ENCODE measurements at places on chromosomes 3 and 15. TPM values are rescaled to one million over a fixed set of nuclear protein-coding genes. Genes with fewer than 3 reads are reported as not detected.

DNA sequence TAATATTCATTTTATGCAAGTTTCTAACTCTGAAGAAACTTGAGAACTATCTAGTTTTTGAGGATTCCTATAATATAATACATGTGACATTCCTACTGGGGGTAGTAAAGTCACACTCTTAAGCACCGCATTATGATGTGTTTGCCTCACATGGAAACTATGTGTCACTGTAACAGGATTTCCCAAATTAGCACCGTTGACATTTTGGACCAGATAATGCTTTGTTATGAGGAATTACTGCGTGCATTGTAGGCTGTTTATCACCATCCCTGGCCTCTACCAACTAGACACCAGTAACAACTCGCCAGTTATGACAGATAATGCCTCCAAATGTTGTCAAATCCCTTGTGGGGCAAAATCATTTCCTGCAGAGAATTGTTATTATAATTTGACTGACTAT lies 267.8 kb downstream of the RAP2B start:
- no peak for DNase-seq
- no peaks in the 10 kb centered on the region for H3K27me3 ChIP-seq
- H3K4me1 ChIP-seq = no peaks in the 10 kb centered on the region
- H3K36me3 ChIP-seq = no peaks in the 10 kb centered on the region
- H3K4me3 ChIP-seq = no peak overlapping the region

- H3K4me3 ChIP-seq = no peak overlapping the region
- no peak overlapping the region for H3K27ac ChIP-seq
- H3K27me3 ChIP-seq = no peaks in the 10 kb centered on the region
- H3K4me1 ChIP-seq = no peaks in the 10 kb centered on the region
Measured at GRCh38 chr15:43212299-43212698, 8.5 kb downstream of the EPB42 start.

DNA sequence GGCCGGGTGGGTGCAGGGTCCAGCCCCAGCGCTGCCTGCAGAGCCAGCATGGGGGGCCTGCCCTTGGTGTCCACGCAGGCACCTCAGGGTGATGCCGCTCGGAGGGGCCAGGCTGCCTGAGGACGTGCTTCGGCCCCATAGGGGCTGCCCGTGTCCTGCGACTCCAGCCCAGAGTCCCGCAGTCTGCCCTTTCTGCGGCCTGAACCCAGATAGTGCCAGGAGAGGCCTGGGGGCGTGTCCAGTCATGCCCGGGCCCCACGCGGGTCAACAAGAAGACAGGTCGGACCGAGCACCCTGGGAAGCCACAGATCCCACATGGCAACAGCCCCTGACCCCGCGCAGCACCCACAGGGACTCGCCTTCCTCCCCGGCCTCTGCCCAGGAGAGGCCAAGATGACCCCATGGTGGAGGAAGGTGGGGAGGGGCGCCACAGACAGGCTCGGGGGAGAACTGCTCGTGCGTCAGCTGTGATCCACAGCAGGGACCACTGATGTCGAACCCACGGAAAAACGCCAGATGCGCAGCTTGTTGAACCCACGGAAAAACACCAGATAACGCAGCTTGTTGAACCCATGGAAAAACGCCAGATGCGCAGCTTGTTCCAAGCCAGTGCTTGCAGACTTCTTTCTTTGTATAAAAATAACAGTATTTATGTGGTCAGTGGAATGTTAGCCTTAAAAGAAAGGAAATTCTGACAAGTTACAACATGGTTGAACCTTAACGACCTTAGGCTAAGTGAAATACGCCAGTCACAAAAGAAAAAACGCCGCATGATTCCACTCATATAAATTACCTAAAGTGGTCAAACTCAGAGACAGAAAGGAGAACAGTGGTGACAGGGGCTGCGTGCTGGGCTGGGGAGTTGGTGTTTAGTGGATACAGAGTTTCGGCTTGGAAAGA lies 28.5 kb downstream of the CYFIP1 start:
- no peaks in the 10 kb centered on the region for H3K27me3 ChIP-seq
- H3K4me1 ChIP-seq = peaks cover 15% of the 10 kb centered on the region
- no peak for DNase-seq

DNA sequence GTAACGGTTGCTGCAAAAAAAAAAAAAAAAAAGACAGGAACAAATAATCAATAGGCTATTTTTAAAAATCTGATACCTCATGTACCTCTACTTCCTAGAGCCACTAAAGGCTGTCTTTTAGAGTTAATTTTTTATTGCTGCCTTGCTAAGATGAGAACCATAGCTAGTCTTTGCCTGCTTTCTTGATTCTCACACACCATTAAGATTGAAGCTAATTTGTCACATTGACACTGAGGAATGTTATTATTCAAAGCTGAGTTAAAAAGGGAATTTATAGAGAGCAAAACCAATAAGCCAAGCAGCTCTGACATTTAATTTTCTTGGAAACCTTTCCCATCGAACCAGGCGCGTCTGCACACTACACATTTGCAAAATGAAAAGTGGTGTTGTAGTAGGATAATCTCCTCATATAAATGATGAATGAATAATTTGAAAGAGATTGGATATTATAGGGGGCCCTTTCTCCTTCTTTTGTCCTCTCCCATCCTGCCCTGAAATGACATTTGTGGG lies 149.7 kb downstream of the TMEM108 start:
- no peaks in the 10 kb centered on the region for H3K36me3 ChIP-seq
- H3K27me3 ChIP-seq = no peaks in the 10 kb centered on the region
- no peak overlapping the region for H3K4me3 ChIP-seq
- no peaks in the 10 kb centered on the region for H3K4me1 ChIP-seq
- no peak for DNase-seq
- no peak overlapping the region for H3K27ac ChIP-seq

GRCh38 chr3:23876923-23877322 lies 39.9 kb downstream of the NKIRAS1 start:
- H3K4me3 ChIP-seq = no peak overlapping the region
- no peaks in the 10 kb centered on the region for H3K27me3 ChIP-seq
- H3K4me1 ChIP-seq = peaks cover 2% of the 10 kb centered on the region
- DNase-seq = no peak
- H3K27ac ChIP-seq = no peak overlapping the region

DNA sequence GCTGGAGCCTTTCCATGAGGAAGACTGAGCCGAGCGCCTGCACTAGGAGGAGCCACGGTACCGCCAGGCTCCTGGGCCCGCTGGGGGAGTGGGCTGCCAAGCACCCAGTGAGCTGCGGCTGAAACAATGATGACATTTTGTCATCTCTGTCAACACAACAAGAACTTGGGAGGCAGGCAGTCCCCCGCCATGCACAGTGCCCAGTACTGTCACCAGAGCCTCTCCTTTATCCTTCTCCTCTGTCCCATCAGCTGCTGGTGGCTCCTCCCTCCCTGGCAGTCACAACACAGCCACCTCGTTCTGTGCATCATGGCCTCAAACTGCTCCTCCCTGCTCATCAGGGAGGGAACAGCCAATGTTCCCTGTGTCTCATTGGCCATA lies 34.0 kb upstream of the PCSK6 start:
- no peak overlapping the region for H3K4me3 ChIP-seq
- H3K27me3 ChIP-seq = no peaks in the 10 kb centered on the region
- H3K4me1 ChIP-seq = peaks cover 4% of the 10 kb centered on the region
- no peaks in the 10 kb centered on the region for H3K36me3 ChIP-seq

GRCh38 chr3:36557021-36557707 lies 176.9 kb downstream of the STAC start:
- peaks cover 3% of the 10 kb centered on the region for H3K27me3 ChIP-seq
- H3K4me3 ChIP-seq = no peak overlapping the region
- no peak overlapping the region for H3K27ac ChIP-seq
- no peaks in the 10 kb centered on the region for H3K4me1 ChIP-seq
- H3K36me3 ChIP-seq = no peaks in the 10 kb centered on the region
- DNase-seq = no peak

- no peak for DNase-seq
- H3K27ac ChIP-seq = no peak overlapping the region
- H3K4me1 ChIP-seq = no peaks in the 10 kb centered on the region
Measured at GRCh38 chr3:144491333-144491732, 519.7 kb downstream of the DIPK2A start.

DNA sequence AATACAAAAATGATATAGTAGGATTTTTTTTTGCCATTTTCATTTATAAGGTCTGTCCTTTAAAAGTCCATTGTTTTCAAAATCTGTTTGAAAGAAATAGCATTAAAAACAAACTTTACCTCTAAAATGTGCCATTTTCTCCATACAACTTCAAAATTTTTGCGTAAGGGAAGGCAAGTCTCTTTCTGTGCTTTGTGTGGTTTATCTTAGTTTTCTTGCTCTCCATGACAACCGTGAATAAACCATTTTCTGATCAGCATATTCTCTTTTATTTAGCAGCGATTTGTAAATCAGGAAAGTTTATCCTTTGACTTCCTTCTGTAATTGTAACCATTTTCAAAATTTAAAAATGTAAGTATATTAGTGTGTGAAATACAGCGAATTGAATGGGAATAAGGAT lies 147.9 kb upstream of the CGNL1 start:
- no peak overlapping the region for H3K27ac ChIP-seq
- H3K27me3 ChIP-seq = no peaks in the 10 kb centered on the region
- no peaks in the 10 kb centered on the region for H3K4me1 ChIP-seq
- no peak overlapping the region for H3K4me3 ChIP-seq

- no peak overlapping the region for H3K4me3 ChIP-seq
- H3K27ac ChIP-seq = no peak overlapping the region
- H3K4me1 ChIP-seq = no peaks in the 10 kb centered on the region
Measured at GRCh38 chr3:46998121-46998851, 18.8 kb downstream of the NBEAL2 start.

- H3K27me3 ChIP-seq = no peaks in the 10 kb centered on the region
- no peak overlapping the region for H3K27ac ChIP-seq
- no peaks in the 10 kb centered on the region for H3K36me3 ChIP-seq
Measured at GRCh38 chr3:191338177-191338488, 7.8 kb upstream of the UTS2B start.

GRCh38 chr3:76683256-76683655 lies 356.6 kb upstream of the ROBO2 start:
- no peaks in the 10 kb centered on the region for H3K36me3 ChIP-seq
- no peaks in the 10 kb centered on the region for H3K27me3 ChIP-seq
- H3K27ac ChIP-seq = no peak overlapping the region
- no peak overlapping the region for H3K4me3 ChIP-seq
- H3K4me1 ChIP-seq = no peaks in the 10 kb centered on the region

The ITIH1 gene
- 1,400 TPM for total RNA-seq

The NEK10 gene
- 2.1 TPM for total RNA-seq

The CDHR4 gene
- not detected for total RNA-seq

The GCNT3 gene
- 0.37 TPM for total RNA-seq

The CD86 gene
- total RNA-seq = 2.9 TPM

The USP50 gene
- total RNA-seq = 0.42 TPM

The LRRC34 gene
- total RNA-seq = 0.42 TPM

The ULK4 gene
- 4.7 TPM for total RNA-seq
